ENCODE measurements at places on chromosomes 2 and 18.

DNA sequence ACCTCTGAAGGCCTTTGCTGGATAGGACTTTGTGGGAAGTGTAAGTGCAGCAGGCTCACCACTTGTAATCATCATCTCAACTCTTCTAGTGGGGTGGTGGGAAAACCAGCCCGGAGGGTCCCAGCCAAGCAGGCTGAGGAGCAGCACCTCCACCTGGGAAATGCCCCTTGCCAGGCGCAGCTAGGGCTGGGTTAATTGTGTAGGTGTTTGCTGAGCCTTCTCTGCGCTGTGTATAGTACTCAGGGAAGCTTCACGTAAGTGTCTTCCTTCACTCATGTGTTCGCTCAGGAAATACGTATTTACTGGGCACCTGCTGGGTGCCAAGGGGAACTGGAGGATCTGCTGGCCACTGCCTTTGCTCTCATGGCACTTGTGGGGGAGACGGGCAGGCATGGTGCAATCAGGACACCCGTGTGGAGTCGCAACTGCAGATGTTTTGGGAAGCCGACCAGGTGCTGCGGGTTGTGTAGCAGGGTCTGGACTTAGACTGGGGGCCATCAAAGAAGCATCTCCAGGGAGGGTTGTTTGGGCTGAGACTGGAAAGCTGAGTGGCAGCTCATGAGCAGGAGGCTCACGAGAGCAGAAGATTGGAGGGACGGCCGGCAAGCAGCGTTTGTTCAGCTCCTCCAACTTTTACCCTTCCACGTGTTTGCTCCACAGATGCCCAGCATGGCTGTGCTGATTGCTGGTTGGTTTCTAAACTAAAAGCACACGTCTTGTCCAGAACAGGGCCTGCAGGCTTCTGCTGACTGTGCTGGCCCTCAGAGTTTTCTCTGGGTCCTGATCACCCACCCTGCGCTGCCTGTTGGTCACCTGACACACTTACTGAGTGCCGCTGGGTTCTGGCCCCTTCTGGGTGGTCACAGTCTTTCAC lies 164.6 kb downstream of the LDLRAD4 start:
- DNase-seq = no peak

GRCh38 chr2:20040489-20041172 lies 10.8 kb downstream of the LAPTM4A start:
- DNase-seq = no peak

DNA sequence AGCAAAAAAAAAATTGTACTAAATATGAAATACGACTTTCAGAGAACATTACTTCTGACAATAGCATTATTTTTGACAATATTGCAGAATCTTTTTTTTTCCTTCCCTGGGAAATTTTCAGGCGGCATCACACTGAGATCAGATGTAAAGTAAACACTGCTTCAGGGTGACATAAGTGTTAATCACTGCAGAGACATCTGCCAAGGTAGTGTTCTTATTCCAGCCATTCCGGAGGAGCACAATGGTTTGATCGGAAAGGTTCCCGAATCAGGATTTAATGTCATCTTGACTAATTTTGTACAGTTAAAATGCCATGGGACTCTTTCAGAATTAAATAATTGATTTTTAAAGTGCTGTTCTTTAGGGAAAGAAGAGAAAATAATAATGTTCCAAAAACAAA lies 56.7 kb upstream of the ZNF236 start:
- DNase-seq = no peak

GRCh38 chr2:169029341-169029740 lies 1.8 kb downstream of the ABCB11 start:
- no peak for DNase-seq

GRCh38 chr2:120672526-120673204 lies 63.0 kb upstream of the GLI2 start:
- DNase-seq = no peak

- DNase-seq = no peak
These were observed 355.1 kb upstream of the MYT1L start for GRCh38 chr2:2686222-2686621.

DNA sequence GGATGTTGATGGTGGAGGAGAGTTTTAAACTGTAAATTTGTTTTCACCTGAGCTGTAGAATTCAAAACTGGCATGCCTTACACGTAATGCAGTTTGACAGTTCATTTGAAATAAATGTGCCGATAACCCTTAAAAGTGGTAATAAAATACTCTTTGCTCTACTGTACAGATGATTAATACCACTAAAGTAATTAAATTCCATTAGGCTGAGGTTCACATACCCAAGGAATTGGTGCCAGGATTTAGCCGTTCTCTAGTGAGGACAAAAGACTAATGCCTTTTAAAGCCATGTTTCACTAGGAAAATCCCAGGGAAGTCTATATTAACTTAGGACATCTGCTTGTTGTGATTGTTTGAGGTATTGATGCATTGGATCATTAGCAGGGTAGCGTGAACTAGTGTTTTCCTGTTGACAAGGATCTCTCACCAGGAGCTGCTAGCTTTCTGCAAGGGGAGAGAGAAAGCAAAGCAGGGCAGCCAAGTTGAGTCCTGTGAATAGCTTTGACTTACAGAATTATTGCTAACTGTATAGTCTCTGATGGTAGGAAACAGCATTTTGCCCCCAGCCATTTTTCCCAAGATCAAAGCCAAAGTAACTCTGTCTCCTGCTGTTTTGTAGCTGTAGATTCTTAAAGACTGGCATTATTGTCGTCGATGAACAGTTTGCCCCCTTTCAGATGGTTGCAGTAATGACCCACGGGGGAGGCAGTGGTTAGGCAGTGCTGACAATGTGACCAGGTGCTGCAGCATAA lies 280.9 kb upstream of the FANCL start:
- DNase-seq = no peak

DNA sequence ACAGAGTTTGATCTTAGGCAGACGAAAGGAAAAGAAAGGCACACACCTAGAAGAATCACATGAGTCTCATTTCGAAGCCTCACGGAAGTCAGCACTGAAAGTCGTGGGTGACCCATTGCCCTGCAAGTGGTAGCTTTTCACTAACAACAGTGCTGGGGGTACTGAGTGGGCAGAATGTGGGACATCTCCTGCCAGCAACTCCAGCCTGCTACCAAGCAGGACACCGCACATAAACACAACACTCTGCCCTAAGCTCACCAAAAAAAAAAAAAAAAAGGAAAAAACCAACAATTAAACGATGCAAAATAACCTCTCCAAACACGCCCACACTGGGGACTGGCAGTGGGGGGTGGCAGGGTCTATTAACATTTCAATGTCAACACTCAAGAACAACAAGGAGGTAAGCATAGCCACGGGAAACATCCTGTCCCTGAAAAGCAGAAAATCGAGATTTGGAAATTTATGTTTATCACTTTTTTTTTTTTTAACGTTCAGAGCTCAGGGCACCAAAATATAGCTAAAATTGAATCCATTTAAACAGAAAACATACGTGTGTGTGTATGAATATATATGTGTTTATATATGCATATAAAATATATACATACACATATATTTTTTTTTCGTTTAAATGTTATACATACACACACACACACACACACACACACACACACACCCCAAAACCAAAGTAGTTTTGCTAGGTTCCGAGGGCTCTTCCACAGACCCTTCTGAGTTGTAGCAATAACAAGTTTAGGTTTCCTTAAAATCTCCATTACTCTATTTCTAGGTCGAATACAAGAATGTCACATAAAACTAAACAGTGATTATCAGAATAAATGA lies 2.2 kb downstream of the INO80D start:
- DNase-seq = peak; percentile 63

DNA sequence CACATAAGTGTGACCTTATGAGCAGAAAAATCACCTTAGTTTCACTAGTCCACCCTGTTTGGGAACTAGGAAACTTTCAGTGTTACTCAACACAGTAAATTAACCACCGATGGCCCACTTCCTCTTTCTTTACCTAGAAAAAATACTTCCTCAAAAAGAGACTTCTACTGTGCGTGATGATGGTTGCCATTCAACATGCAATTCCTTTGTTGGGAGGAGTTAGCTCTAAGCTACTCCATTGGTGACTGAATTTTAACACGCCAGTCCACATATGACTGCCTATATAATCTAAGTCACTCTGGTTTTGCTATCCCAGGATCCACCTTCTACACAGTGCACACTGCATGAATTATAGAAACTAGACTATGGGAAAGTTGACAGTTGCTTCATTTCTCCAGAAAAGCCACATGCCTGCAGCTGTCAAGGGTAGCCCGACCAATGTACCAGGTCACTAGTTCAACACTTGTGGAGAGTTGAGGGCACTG lies 47.8 kb upstream of the REG3G start:
- no peak for DNase-seq

DNA sequence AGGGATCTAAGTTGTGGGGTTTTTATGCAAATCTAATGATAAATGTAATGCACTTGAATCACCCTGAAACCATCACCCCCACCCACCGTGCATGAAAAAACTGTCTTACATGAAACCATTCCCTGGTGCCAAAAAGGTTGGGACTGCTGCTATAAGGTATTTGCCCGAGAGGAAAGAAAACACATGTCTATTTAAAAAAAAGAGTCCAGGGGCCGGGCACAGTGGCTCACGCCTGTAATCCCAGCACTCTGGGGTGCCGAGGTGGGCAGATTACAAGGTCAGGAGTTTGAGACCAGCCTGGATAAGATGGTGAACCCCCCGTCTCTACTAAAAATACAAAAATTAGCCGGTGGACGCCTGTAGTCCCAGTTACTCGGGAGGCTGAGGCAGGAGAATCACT lies 1372.8 kb upstream of the CDH2 start:
- no peak for DNase-seq

DNA sequence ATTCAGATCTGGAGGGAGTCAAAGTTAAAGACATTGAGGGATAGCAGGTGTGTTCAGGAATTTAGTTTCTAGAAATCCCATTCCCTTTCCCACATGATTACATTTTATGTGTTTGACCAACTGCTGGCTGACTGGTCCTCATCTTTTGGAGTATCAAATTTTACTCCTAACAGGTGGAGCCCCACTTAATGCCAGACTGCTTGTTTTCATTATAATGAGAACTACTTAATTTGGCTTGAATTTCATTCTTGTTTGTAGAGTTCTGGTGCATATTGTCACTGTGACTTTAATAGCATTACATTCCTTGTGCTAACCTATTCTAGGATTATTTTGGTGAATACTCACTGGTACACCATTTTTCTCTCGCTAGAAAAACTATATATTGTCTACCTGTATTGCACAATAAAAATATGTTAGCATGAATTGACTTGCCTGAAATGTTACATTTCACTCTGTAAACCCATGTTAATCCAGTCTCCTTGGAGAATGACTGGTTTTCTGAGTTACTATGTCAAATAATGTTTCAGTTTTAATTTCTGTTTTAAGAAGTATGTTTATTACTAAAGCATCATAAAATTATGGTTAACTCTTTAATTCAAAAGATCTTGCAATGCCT lies 98.2 kb downstream of the TANC1 start:
- DNase-seq = no peak

GRCh38 chr2:165113414-165113813 lies 90.4 kb downstream of the SCN3A start:
- no peak for DNase-seq

- no peak for DNase-seq
These were observed 180.1 kb upstream of the OSR1 start for GRCh38 chr2:19538411-19538963.

- DNase-seq = no peak
These were observed 53.3 kb downstream of the FECH start for GRCh38 chr18:57533006-57533867.

- no peak for DNase-seq
These were observed 5.0 kb downstream of the FBLN7 start for GRCh38 chr2:112143150-112143549.

DNA sequence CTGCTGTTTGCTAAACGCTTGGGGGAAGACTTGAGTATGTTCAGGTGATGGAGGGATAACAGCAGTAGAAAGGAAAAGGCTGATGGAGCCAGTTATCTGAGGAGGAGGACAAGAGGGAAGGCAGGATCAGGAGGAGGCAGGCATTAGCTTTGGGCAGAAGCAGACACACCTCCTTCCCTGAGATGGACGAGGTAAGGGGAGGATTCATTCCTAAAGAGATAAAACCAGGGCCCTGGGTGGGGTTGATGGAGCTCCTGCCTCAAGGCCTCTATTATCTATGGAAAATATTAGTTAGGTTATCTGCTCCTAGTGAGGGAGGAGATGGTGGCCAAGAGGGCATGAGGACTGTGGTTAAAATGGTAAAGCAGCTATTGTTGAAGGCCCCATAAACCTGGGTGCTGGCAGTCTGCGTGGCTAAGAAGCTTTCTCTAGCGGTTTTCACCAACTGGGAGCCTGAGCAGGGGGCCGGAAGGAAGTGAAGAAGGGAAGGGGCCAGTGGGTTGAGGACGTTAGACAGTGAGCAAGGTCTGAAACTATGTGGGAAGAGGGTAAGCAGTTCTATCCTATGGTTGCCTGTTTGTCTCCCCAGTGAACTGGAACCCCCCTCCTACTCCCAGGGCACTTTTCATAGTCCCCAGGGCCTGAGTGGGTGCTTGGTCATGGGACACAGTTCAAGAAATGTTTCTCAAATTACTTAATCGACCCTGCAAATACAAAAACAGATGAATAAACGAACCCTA lies 56.6 kb upstream of the HK2 start:
- DNase-seq = no peak

DNA sequence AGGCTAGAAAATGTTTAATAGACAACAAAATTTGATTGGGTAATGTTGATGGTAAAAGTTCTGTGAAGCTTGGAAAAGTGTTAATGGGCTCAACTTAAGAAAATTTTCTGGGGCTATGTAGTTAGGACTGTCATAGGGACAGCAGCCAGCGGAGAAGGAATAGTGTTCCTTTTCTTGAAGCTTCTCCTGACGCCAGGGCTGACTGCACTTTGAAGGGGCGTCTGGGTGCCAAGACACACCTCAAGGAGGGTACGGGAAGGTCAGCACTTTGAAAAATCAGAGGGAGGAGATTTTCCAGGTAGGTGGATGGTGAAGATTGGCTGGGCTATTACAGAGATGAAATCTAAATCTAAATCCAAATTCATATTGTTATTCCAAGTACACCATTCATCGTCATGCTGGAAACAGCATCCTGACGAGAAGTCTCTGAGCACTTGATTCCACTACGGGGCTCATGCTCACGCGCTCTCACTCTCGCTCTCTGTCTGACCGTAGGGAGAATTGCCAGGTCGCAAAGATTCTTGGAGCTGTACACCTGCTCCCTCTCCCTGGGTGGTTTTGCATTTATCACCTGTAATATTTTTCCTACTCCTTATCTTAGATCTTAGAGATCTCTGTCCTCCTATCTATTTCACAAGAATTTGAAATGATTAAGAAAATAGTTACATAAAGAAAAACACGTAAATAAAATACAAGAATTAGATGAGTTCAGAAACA lies 91.0 kb downstream of the ITGB1BP1 start:
- DNase-seq = no peak

DNA sequence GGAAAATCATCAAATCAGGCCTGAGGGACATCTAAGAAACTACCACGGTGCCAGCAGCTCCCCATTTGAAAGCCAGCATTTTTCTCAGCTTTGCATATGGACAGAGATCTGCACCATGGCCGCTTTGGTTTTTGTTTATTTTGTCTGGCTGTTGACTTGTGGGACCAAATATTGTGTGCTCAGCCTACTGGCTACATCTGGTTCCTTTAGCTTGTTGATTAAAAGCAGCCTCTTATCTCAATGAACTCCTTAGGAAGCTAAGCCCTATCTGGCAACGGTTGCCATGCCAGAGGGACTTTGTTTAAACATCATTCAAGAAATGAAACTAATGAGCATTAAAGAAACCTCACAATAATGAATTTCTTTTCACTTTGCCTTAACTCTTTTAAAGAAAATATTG lies 32.4 kb upstream of the CCDC150 start:
- DNase-seq = no peak

- DNase-seq = no peak
These were observed 13.7 kb downstream of the GATA6 start for GRCh38 chr18:22182884-22183697.

GRCh38 chr2:110143982-110144381 lies 28.4 kb upstream of the MALL start:
- no peak for DNase-seq

Measured in HAP-1 (cell line).